GM18507 (cell line): ENCODE measurements at places on chromosomes 1 and 21.
A peak's percentile ranks its signal among the peaks of the same experiment; 100 is the strongest.

GRCh38 chr1:77891200-77891599 is 2.8 kb downstream of the NEXN start:
- no peak for DNase-seq

- no peak for DNase-seq
These were observed 2.5 kb downstream of the KRTAP10-11 start for GRCh38 chr21:44648557-44649311.

DNA sequence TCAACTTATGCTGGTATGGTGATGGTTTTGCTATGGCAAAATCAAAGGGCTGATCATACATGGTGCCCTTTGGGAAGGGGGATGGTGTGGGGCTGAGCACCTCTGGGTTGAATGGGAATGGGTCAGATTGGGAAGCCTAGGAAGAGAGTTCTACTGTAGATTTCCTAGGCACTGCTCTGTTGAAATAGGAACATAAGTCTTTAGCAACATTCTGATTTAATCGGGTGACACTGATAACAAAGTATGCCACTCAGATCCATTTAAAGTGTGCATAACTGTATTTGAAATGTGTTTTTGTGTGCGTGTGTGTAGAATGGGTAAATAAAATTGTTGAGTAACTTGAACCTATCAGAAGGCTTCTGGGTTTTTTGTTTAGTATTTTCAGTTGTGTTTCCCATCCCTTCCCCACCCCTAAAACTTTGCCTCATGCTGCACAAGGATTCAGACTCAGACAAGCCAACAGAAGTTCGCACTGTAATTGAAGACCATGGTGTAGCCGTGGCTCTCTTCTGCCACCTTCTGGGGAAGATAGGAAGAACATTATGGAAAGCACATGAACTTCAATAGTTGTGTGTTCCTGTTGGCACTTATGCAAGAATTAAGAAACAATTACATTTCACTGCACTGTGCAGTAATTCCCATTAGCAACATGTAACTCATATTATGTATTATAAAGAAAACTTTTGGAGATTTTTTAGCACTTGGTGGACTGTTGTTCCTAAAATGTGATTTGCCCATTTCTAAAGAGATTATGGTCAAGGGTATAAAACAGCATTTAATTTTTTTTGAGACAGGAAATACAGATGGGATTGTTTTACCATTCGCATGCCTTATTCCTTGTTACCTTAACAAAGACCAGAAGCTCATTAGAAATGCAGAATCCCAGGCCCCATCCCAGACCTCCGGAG is 10.9 kb upstream of the C4BPB start:
- peak; percentile 43 for DNase-seq

GRCh38 chr1:87051965-87052364 is 137.5 kb downstream of the HS2ST1 start:
- no peak for DNase-seq

- no peak for DNase-seq
These were observed 253.0 kb upstream of the HOOK1 start for GRCh38 chr1:59561796-59562195.

DNA sequence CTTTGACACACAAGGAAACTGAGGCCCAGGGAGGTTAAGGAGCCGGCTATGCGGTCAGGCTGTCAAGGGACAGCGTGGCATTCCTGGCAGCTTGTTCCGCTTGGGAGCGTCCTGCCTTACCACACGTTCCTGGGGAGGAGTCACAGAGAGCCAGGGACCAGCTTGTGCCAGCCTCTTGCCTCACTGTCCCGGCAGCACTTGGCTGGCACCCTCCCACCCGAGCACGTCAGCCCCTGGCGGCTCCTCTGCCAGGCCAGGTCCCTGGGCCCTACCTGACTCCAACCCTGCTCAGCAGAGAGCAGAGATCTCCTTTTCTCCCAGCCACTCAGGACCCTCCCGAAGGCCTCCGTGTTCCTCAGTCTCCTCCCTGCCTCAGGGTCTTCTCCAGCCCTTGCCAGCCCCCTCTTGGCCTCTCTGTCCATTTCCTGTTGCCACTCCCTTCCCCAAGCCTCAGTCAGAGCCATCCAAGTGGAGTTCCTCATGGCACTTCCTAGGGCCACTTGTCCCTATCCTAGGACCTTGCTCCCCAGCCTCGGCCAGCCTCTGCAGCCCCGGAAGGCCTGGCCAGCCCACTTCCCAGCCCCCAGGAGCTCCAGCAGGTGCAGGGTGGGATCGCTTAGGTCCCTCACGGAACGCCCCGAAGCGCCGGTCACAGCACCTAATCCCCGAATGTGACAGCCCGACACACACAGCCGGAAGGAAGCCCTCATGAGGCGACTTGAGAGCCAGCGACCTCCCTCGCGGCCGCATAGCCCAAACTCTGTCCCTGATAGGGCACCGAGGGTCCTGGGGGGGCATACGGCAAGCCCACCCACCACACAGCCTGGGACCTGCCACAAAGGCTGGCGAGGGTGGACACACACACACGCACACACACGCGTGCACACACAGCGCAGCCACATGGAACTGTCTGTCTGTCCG is 130.3 kb downstream of the CASZ1 start:
- no peak for DNase-seq

GRCh38 chr1:904310-904950 is 19.3 kb upstream of the SAMD11 start:
- DNase-seq: peak; percentile 83

DNA sequence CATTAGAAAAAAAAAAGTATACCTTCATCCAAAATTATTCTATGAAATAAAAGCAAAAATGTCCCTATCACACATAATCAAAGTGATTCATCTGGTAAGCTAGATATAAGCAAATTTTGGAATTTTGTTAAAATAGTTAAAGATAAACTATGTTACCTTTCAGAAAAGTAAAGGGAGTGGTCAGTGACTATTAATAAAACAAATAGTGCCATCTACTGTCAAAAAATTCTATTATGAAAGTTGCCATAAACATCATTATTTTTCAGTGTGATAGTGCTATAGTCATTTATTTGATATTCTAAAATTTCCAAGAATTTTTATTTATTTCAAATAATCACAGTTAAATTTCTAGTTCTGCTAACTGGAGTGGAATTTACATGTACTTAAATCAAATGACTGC is 803.7 kb downstream of the KCNT2 start:
- DNase-seq: no peak

DNA sequence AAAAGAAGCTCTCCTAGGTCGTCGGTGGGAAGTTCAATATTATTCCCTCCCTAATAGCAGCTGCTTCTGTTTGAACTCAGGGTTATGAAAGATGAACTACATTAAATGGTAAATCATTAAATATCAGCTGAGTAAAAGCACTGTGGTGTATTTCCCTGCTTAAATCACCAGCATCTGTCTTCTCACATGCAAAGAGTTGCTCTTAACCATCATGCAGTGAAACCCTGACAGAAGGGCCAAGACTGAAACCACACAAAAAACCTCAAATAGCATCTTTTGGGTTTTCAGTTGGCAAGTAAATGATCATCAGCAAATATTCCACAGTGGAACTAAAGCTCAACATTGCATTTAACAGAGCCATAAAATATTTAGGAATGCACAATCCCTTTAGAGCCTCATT is 380.0 kb upstream of the ADGRL2 start:
- DNase-seq: no peak

DNA sequence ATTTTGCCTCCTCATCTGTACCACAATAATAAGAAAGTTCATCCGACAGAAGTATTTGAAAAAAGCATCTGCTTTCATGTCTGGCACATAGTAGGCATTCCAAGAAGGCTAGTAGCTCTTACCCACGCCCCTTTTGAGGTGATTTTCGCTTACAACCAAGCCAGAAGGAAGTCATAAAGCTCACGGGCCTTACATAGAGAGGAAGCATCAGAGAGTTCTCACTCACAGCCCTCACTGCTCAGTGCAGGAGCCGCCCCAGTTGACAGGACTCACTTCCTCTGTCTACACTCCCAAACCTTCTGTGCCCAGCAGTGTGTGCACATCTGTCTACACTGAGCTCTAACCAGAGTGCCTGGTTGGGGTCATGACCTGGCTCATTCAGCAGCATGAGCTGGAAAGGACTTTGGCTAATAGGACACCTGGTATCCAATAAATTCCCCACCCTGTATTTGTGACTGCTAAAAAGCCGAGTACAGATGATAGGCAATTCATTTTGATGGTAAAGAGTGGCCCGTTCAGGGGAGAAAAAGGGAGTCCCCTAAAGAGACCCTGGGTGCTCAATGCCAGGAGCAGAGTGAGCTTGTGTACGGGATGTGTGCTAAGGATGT is 36.8 kb upstream of the DUSP10 start:
- DNase-seq: no peak

DNA sequence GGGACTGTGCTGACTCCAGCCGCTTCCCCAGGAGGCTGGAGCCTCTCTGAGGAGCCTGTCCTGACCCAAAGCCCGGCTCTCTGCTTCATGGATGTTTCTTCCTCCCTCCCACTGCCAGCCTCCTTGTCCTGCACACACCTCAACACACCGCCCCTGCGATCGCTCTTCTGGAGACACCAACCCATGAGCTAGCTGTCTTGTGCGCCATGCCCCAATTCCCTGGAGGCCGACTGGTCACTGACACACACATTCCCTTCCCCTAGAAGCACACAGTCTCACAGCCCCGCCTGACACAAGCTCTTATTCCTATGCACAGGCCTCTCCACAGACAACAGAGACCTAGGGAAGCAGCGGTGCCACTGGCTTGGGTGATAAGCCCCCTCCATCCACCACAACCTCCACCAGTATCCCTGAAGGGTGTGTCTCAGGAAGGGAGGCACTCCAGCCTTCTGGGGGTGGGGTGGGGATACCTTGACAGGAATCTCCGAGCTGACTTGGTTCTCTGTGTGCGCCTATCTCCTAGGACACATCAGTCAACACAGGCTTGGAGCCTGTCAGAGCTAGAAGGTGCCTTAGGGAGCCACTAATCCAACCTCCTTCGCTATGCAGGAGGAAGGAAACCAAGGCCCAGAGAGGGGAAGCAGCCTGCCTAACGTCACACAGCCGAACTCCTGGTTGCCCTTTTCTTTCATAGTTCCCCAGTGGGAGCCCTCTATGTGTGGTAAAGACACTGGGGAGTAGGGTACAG is 31.1 kb downstream of the AHDC1 start:
- no peak for DNase-seq

DNA sequence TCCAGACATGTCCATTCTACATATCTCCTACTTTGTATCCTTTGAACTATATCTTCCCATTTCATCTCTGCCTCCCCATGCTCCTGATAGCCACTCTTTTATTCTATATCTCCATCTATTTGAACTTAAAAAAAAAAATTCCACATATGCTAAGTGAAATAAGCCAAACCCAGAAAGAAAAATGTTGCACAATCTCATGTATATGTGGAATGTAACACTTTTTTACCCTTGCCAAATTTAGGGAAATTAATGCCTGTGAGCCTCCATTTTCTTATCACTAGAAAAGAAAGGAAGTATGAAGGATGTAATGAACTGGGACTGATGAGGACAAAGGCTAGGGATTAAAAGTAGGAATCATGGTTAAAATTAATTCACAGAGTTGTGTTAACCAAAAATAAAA is 53.5 kb downstream of the RGS13 start:
- DNase-seq: no peak

- no peak for DNase-seq
These were observed 2.0 kb downstream of the ADAMTS1 start for GRCh38 chr21:26842974-26843932.
